ENCODE measurements at places on chromosomes 2 and 18.
A peak's percentile ranks its signal among the peaks of the same experiment; 100 is the strongest.

DNA sequence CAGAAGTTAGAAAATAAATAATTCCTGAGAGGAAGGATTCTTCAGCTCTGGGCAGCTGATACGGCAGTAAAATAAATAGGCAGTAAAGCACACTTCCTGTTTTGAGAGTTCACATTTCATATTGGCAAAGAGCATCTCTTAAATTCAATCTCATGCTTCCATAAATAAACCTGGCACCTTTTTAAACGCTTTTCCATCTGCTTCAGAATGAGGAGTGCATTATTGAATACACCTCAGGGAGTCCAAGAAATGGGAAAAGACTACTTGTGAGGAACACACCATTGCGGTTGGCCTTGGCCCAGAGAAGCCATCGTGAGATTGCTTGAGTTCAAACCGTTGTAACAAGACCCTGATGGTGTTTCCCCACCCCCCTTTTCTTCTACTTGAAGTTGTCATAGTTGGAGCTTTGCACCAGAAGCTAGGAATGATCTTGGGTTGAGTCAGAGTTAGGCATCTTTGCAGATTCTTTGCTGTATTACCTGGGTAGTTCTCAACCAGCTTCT lies 123.9 kb downstream of the RDH14 start:
- DNase-seq, result no peak

GRCh38 chr18:34789768-34790344 lies 79.8 kb downstream of the DTNA start:
- no peak for DNase-seq

DNA sequence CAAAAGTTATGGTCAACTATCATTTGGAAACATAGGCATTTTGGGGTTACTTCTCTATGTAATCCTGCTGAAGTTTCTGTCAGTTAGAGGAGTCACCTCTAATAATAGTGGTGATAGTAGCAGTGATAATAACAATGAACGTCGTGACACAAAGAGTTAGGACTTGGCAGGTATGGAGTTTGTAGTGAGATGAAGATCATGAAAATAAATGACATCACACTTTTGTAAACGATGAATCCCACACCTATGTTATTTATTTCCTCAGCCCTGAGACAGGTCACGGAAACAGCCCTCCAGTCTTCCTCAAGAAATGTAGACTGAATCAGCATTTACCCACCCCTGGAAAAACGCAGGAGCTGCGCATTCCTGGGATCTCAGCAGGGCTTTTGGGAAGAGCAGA lies 38.8 kb downstream of the TSN start:
- no peak for DNase-seq

DNA sequence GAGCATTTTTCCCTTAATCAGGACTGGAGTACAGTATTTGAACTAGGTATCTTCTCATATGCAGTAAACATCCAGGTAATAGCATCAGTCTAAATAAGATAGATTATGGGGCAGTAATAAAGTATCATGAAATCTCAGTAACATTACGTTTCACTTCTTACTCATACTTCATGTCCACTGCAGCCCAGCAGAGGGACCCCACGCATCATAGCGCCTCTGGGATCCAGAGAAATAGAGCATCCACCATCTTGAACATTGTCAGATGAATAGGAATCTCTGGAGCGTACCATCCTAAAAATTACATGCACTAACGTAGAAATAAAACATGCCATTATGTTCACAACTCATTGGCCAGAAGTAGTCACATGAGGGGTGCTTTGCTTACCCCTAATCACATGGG lies 499.0 kb downstream of the CPS1 start:
- DNase-seq, result no peak

DNA sequence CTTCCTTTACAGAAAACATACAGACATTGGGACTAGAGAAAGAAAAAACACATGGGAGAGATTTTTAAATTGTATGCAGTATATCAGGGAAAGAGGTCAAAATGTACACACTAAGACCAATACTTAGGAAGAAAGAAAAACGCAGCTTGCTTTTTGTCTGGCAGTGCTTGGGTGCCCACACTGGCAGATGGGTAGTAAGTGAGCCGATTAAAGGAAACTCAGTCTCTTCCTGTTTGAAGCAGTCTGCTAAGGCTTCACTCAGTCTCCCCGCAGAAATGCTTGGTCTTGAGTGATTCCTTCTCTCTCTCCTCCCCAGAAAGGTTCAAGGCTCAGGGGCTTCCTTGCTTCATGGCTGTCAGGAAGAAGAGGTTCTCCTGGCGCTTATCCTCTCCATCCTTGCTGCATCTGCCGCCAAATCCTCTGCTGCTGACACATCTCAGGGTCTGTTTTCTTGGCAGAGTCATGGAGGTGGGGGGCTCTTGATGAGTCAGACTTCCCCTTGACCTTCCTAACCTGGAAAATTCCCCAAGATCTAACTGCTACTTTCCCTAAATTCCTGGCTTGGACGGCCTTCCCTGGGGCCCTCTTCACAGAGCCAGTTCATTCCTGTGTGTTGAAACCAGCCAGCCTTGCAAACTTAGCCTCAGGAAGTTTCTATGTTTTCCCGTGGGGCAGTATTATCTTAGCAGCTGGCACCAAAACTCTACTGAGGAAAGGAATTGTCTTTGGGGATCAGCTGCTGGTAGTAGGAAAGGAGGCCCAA lies 10.5 kb upstream of the TMSB10 start:
- DNase-seq, result no peak

- DNase-seq, result peak; percentile 43
Observed at GRCh38 chr2:232321156-232321816, 57.3 kb upstream of the ALPP start.

GRCh38 chr18:23203891-23204432 lies 68.7 kb downstream of the CABLES1 start:
- no peak for DNase-seq

GRCh38 chr2:8537562-8538155 lies 144.2 kb upstream of the ID2 start:
- DNase-seq, result no peak

DNA sequence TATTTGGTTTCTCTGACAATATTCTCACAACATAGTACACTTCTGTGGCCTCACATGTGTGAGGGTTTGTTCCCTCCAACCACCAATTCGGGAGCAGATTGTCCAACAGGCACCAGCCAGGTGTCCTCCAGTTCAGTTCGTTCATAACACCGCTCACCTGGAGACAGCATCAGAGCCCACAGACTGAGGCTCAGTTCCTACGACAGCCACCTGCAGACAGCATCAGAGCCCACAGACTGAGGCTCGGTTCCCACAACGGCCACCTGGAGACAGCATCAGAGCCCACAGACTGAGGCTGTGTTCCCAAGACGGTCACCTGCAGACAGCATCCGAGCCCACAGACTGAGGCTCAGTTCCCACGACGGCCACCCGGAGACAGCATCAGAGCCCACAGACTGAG lies 58.2 kb upstream of the SNTG2 start:
- DNase-seq, result no peak

GRCh38 chr2:68214381-68214780 lies 38.0 kb downstream of the PPP3R1 start:
- no peak for DNase-seq

DNA sequence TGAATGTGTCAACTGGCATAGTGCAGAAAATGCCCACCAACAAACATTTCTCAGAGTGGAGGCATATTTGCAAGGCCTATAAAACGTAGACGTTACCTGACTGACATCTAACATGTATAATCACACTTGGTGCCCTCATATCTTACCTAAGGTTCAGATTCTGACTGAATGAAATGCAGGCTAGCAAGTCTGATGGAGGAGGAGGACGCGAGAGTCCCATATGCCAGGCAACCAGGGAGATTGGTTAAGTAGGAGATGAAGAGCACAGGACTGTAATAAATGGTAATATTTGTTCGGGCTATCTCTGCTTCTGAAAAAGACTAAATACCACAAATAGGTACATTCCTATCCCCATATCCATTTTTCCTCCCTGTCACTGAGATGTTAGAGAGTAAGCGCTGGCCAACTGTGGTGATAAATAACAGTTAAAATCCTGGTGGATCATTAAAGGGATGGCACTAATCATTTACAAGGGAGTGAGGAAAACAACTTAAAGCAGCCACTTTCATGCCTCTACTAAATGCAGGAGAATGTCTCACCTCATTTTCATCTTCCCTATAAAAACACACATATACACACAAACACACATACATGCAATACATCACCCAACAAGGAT lies 217.2 kb downstream of the TMEM163 start:
- DNase-seq, result no peak

DNA sequence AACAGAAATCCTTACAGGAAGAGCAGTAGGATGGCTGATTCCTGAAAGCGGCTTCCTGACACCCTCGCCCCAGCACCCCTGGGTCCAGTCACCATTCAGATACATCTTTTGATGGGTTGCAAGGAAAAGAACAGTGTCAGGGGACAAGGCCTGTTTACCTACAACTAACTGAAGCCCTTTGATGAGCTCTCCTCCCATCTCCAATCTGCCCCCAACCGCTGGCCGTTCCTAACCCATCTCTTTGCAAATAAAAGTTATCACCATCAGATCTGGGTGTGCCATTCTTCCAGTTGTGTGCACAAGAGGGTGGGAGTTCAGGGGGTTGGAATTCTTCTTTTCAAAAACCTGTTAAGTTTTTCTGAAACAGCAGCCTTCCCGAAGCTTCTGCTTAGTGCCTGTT lies 48.9 kb downstream of the ARL4C start:
- no peak for DNase-seq

- DNase-seq, result no peak
Observed at GRCh38 chr2:2181493-2181892, 149.6 kb downstream of the MYT1L start.

DNA sequence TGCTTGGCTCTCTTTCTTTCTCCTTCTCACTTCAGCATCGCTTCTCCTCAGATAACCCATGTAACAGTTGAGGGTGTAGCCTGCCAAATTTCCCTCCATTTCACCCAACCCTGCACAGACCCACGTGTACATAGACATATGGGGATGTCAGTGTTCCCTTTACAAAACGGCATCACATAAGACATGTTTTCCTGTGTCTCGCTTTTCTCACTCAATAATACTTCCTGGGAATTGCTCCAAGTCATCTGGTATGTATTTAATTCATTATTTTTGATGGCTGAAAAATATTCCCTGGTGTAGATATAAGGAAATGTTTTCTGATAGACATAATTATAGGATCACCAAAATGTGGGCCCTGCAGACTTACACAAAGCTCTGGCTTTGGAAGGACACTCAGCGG lies 176.8 kb downstream of the LOXHD1 start:
- no peak for DNase-seq

DNA sequence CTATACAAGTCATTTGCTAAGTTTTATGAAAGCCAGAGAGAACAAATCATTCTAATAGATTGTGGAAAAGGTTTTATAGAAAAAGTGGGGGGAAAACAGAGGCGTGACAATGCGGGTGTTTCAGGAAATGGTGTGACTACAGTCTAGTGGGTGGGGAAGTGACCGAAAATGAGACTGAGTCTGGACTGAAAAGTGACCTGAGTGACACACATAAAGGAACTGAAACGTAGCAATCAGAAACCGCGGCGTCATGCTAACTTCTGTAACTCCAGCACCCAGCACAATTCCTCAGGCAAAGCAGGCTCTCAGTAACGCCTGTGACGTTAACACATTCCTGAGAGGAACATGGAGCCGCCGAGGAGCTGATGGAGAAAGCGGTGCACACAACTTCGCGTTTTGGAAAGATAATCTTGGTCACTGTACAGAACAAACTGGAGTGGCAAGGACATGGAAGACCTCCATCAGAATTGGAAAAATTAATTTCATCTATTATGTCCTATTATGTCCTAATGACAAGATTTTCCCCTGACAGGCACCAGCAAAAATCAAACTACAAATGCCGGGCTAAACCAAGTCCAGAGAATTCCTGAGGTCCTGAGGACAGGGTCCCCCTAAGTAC lies 1.4 kb upstream of the CD226 start:
- no peak for DNase-seq

GRCh38 chr2:237708961-237709360 lies 81.6 kb downstream of the LRRFIP1 start:
- DNase-seq, result no peak

GRCh38 chr2:181163139-181163538 lies 182.7 kb downstream of the UBE2E3 start:
- DNase-seq, result no peak

DNA sequence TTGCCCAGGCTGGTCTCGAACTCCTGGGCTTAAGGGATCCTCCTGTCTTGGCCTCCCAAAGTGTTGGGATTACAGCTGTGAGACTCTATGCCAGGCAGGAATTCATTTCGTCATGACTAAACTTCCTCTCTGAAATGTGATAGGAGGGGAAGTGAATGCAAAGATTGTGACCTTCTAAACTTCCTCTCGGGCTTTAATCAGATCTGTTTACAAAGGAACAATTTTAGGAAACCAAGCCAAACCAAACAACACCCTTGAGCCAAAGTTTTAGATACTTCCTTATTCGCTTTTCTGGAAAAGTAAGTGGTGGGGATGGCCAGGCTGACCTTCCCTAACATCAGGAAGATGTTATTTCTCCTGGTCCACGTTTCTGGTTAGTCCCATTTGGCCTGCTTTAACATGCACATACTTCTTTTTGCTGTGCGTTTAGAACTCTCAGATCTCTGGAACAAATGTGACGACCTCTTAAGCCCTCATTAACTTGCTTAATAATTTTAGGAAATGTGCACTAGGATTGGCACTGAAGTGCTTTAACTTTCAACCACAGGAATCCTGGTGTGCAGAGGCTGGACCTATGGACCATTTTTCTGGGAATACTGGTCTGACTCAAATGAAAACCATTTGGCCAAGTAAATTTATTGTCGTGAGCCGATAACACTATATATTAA lies 33.2 kb upstream of the YES1 start:
- no peak for DNase-seq

DNA sequence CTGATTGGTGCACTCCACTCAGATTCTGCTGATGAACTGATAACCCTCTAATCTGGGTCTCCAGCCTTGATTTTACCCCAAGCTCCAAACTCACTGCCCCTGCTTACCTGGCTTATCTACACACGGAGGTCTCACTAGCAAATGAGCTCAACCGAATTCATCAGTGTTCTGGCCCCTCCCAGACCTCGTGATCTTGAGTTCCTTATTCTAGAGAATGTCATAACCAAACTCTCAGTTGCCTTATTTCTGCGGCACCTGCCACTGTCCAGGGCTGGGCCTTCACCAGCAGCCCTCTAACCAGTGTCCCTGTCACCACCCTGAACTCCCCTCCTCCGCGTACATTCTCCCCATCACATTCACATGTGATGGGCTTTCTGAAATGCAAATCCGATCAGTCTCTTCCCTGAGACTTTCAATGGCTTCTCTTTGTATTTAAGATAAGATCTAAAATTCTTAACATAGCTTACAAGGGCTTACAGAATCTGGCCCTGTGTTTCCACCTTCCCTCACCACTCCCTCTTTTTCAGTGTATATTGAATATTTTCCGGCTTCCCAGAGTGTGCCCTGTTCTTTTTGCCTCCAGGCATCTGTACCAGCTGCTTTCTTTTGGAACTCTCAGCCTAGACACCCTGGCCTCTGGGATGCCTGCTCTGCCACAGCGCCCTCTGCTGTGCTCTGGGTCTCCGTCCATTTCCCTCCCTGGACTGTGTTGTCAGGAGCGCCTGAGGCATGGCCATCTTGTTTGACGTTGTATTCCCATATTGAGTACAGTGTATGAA lies 31.1 kb downstream of the NAB1 start:
- no peak for DNase-seq

- DNase-seq, result peak; percentile 17
Observed at GRCh38 chr2:1140389-1141003, 189.8 kb downstream of the SNTG2 start.
